ENCODE measurements at places on chromosomes 6 and 20.

GRCh38 chr6:41723530-41724227 lies 11.7 kb downstream of the TFEB start:
- DNase-seq: no peak

GRCh38 chr6:65170273-65170672 lies 536.8 kb downstream of the EYS start:
- DNase-seq: no peak

- no peak for DNase-seq
Observed at GRCh38 chr20:8228315-8228714, 96.2 kb downstream of the PLCB1 start.

- no peak for DNase-seq
Observed at GRCh38 chr6:147136057-147136456, 68.2 kb upstream of the STXBP5 start.

GRCh38 chr20:61970357-61970756 lies 95.3 kb downstream of the TAF4 start:
- DNase-seq: no peak

Data from activated T-cell treated with anti-CD3 and anti-CD28 coated beads for 4 hours (primary cell).